ENCODE measurements at places on chromosomes 2 and 18.

DNA sequence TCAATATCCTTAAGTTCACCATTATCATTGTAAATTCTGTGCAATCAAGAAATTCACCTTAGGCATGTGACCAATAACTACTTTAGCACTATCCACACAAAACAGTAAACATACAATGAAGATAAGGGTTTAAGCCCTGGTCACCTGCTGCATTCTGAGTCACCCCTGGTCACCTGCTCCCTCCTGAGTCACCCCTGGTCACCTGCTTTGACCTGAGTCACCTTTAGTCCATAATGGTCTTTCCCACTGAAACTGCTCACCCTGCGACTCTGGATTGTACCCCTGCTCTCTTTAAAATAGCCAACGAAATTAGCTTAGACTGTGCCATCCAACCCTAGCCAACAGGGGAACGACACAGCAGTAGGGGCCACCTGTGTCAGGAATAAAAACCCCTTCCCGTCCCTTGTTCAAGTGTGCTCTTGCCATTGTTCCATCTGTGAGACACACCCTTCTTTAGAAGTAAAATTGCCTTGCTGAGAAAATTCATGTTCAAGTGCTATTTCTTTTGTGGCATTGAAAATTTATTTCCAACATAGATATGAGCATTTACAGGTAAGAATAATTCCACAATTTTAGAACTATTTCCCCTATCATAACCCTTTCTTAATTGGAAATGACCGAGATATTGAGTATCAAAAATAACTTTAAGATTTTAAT, 902.8 kb downstream of the DSC3 start:
- no peak for DNase-seq

DNA sequence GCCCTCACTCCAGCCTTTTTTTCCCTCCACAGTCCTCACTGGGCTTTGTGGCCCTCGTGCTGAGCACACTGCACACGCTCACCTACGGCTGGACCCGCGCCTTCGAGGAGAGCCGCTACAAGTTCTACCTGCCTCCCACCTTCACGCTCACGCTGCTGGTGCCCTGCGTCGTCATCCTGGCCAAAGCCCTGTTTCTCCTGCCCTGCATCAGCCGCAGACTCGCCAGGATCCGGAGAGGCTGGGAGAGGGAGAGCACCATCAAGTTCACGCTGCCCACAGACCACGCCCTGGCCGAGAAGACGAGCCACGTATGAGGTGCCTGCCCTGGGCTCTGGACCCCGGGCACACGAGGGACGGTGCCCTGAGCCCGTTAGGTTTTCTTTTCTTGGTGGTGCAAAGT, 39.4 kb downstream of the STEAP3 start:
- DNase-seq: no peak

- no peak for DNase-seq
Observed at GRCh38 chr2:120959426-120959825, 223.8 kb downstream of the GLI2 start.

DNA sequence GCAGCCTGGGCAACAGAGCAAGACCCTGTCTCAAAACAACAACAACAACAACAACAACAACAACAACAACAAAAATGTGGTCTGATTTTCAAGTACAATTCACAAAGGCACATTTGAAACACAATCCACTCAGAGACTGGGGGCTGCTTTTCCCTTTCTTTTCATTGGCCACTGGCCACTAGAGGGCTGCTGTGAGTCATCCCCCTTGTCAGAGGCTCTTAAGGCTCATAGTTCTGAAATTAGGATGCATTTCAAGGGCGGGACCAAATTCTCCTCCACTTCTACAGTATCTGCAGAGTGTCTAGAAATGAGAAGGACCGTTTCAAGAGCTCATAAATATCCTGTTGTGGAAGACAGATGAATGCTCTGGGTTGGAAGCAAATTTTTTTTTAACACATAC, 285.4 kb downstream of the NRXN1 start:
- peak; percentile 70 for DNase-seq

DNA sequence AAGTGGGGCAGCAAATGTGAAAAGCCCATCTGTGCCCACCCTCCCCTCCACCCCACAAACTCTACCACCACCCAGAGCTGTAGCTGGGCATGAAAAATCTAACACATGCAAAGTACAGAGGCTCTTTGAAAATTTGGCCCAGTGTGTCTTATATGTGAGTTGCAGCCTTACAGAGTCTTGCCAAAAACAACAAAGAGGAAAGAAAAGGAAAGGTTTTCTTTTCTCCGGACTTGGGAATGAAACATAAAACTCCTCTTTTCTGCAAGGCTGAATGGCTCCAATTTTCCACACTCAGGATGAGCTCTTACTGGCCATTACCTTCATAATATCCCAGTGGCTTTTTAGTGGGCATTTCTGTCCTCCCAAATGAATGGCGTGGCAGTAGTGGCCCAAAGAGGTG, 27.9 kb upstream of the POU3F3 start:
- DNase-seq: no peak
